CD4-positive, CD25-positive, alpha-beta regulatory T cell (primary cell): ENCODE measurements at places on chromosomes 5 and 9. TPM values are rescaled to one million over a fixed set of nuclear protein-coding genes. Genes with fewer than 3 reads are reported as not detected.

Gene TMEFF1
- total RNA-seq: 0.49 TPM

Gene PDGFRB
- not detected for total RNA-seq

Gene LECT2
- total RNA-seq: not detected

Gene DUSP1
- 2,095 TPM for total RNA-seq

Gene RGS3
- 12.6 TPM for total RNA-seq

Gene LCN12
- 1.4 TPM for total RNA-seq

Gene CDHR2
- total RNA-seq: 1.3 TPM

GRCh38 chr9:107542411-107543157 lies 53.0 kb upstream of the KLF4 start:
- H3K27ac ChIP-seq: no peak overlapping the region
- H3K4me1 ChIP-seq: no peaks in the 10 kb centered on the region
- H3K36me3 ChIP-seq: no peaks in the 10 kb centered on the region
- no peak overlapping the region for H3K4me3 ChIP-seq

- no peak for DNase-seq
- H3K36me3 ChIP-seq: no peaks in the 10 kb centered on the region
- H3K4me3 ChIP-seq: no peak overlapping the region
- no peaks in the 10 kb centered on the region for H3K4me1 ChIP-seq
- no peaks in the 10 kb centered on the region for H3K27me3 ChIP-seq
Observed at GRCh38 chr9:95333426-95333825, 15.9 kb upstream of the FANCC start.

DNA sequence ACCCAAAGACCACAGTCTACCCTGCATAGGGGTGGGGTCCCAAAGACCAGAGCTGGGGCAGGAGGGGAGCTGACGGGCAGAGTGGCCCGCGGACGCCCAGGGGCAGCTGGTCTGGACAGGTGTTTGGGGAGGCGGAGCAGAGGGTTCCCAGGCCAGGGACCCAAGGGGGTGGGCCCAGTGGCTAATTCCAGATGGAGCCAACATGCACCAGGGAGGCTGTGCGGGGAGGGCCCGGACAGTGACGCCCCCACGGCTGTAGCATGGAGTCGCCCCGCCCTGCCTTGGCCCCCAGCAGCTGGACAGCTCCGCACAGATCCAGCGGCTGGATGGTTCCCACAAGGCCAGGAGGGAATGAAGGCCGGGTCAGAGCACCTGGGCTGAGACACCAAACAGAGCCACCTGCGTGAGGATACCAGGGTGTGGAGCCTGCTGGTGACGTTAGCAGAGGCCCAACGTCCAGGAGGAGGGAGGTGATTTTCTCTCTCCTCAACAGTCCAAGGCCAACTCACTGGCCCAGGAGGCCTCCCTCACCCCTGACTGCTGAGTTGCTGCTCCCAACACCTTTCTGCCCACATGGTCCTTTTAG lies 55.3 kb upstream of the EGFL7 start:
- H3K27ac ChIP-seq: no peak overlapping the region
- no peaks in the 10 kb centered on the region for H3K4me1 ChIP-seq
- H3K36me3 ChIP-seq: no peaks in the 10 kb centered on the region
- H3K27me3 ChIP-seq: no peaks in the 10 kb centered on the region
- DNase-seq: no peak

DNA sequence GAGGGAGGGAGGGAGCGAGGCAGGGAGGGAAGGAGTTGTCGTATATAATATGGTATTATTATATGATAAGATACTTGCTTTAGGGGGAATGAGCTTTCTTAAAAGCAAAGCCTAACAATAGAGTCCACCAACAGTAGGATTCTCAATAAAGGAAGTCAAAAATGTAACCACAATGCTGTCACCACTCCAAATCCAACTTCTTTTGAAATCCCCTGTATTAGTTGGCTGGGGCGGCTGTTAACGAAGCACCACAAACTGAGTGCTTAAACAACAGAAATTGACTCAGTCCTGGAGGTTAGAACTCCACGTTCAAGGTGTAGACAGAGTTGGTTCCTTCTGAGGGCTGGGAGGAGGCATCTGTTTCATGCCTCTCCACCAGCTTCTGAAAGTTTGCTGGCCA lies 23.1 kb downstream of the GAS1 start:
- no peak for DNase-seq
- H3K27ac ChIP-seq: no peak overlapping the region
- no peaks in the 10 kb centered on the region for H3K4me1 ChIP-seq
- no peaks in the 10 kb centered on the region for H3K36me3 ChIP-seq

GRCh38 chr9:137272241-137273094 lies 5.1 kb upstream of the TOR4A start:
- DNase-seq: no peak
- no peak overlapping the region for H3K4me3 ChIP-seq
- peaks cover 16% of the 10 kb centered on the region for H3K4me1 ChIP-seq
- H3K36me3 ChIP-seq: peaks cover 12% of the 10 kb centered on the region
- H3K27me3 ChIP-seq: no peaks in the 10 kb centered on the region
- H3K27ac ChIP-seq: no peak overlapping the region

DNA sequence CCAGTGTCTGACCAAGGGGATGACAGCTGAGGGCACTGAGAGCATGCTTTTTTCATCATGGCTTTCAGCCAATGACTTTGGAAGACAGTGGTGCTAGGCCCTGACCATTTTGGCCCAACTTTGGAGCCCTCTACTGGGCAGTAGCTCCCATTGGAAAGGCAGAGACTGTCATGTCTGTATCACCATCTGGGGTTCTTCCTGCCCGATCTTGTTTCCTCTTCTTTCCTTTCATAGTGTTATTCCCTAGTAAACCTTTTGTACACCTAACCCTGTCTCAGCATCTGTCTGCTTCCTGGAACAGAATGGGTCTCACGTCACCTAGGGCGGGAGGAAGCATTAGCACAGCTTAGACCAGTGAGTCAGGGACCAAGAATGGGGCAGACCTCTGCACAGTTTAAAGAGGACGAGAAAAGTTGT lies 97.4 kb upstream of the MAST4 start:
- no peak for DNase-seq
- H3K27ac ChIP-seq: no peak overlapping the region
- no peaks in the 10 kb centered on the region for H3K4me1 ChIP-seq
- no peaks in the 10 kb centered on the region for H3K27me3 ChIP-seq

- peaks cover 66% of the 10 kb centered on the region for H3K4me1 ChIP-seq
- peaks cover 68% of the 10 kb centered on the region for H3K36me3 ChIP-seq
- peak overlapping the region; percentile 98 for H3K27ac ChIP-seq
- no peaks in the 10 kb centered on the region for H3K27me3 ChIP-seq
- no peak for DNase-seq
Observed at GRCh38 chr5:179620293-179620692, 3.2 kb downstream of the HNRNPH1 start.

- no peaks in the 10 kb centered on the region for H3K4me1 ChIP-seq
- H3K27me3 ChIP-seq: no peaks in the 10 kb centered on the region
- H3K36me3 ChIP-seq: no peaks in the 10 kb centered on the region
- DNase-seq: no peak
- no peak overlapping the region for H3K4me3 ChIP-seq
- H3K27ac ChIP-seq: no peak overlapping the region
Observed at GRCh38 chr9:8686516-8686915, 886.9 kb upstream of the DMAC1 start.

GRCh38 chr5:144156767-144157171 lies 13.7 kb downstream of the YIPF5 start:
- H3K4me3 ChIP-seq: no peak overlapping the region
- no peak for DNase-seq
- peaks cover 27% of the 10 kb centered on the region for H3K36me3 ChIP-seq
- H3K27ac ChIP-seq: no peak overlapping the region
- no peaks in the 10 kb centered on the region for H3K27me3 ChIP-seq

DNA sequence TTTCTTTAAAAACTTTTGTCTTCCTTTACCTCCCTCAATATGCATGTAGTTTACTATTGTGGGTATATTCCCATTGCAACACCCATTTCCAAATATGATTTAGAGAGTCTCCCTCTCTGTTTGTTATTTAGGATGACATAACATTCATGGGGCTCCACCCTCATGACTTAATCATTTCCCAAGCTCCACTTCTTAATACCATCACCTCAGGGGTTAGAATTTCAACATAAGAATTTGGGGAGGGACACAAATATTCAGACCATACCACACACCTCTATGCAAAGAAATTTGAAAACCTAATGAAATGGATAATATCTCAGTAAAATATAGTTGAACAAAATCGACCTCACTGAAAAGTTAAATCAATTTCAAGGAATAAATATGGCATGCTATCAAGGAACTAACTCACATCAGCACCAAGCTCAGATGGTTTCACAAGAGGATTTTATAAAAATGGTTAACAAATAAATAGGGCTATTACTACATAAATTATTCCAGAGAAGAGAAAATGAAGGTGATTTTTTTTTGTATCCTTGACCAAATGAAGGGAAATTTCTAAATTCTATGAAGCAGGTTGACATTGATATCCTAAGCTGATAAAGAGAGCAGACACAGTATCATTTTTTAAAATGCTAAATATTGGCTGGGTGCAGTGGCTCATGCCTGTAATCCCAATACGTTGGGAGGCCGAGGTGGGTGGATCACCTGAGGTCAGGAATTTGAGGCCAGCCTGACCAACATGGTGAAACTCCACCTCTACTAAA lies 20.2 kb upstream of the UBTD2 start:
- H3K36me3 ChIP-seq: no peaks in the 10 kb centered on the region
- H3K4me1 ChIP-seq: no peaks in the 10 kb centered on the region
- peaks cover 9% of the 10 kb centered on the region for H3K27me3 ChIP-seq
- no peak overlapping the region for H3K4me3 ChIP-seq

DNA sequence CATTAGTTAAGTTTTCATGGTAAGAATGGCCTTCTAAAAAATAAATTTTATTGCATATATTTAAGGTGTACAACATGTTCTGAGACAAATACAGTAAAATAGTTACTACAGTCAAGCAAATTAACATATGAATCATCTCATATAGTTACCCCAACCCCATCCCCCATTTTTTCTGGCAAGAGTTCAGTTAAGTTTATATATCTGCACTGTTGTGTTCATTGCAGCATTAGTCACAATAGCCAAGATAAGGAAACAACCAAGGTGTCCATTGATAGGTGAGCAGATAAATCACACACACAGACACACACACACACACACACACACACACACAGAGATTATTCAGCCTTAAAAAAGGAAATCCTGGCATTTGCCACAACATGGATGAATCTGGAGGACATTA lies 37.2 kb upstream of the OTULIN start:
- H3K4me3 ChIP-seq: no peak overlapping the region
- no peaks in the 10 kb centered on the region for H3K27me3 ChIP-seq
- no peak for DNase-seq
- H3K36me3 ChIP-seq: no peaks in the 10 kb centered on the region

DNA sequence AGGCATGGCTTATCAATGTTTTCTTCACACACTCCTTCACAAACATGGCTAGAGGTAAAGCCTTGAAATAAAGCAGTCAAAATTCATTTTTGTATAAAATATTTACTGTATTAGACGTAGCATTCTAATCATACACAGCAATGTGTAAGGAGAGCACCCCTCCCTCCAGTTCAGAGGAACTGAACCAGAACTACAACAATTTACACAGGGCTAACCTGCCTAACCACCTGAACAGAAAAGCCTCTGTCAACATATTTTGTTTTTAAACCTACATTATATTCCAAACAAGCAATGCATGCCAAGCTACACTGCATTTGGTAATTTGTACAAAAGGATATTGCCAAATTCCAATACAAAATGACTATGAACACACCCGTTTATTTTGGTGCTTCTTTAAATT lies 41.6 kb downstream of the MLLT3 start:
- no peak overlapping the region for H3K27ac ChIP-seq
- DNase-seq: no peak
- peaks cover 4% of the 10 kb centered on the region for H3K36me3 ChIP-seq
- no peak overlapping the region for H3K4me3 ChIP-seq
- H3K4me1 ChIP-seq: peaks cover 28% of the 10 kb centered on the region
- H3K27me3 ChIP-seq: no peaks in the 10 kb centered on the region

DNA sequence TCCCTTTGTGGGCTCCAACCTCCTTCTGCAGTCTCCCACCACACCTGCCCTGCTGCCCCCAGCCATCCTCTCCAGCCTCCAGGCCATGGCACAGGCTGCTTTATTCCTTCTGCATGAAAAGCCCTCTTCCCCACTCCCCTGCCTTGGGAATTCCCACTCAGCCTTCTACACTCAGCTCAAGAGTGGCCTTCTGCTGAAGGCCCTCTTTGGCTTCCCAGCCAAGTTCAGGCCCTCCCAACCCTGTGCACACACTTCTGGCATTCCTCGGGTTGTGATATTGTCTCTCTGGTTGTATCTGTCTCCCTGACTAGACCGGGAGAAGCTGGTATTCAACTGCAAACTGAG lies 5.7 kb downstream of the SHB start:
- peaks cover 16% of the 10 kb centered on the region for H3K4me1 ChIP-seq
- DNase-seq: no peak
- H3K4me3 ChIP-seq: no peak overlapping the region
- H3K36me3 ChIP-seq: no peaks in the 10 kb centered on the region
- H3K27ac ChIP-seq: no peak overlapping the region

- DNase-seq: peak; percentile 45
- no peaks in the 10 kb centered on the region for H3K27me3 ChIP-seq
- no peaks in the 10 kb centered on the region for H3K36me3 ChIP-seq
Observed at GRCh38 chr9:132768932-132769905, 99.0 kb downstream of the GTF3C4 start.

DNA sequence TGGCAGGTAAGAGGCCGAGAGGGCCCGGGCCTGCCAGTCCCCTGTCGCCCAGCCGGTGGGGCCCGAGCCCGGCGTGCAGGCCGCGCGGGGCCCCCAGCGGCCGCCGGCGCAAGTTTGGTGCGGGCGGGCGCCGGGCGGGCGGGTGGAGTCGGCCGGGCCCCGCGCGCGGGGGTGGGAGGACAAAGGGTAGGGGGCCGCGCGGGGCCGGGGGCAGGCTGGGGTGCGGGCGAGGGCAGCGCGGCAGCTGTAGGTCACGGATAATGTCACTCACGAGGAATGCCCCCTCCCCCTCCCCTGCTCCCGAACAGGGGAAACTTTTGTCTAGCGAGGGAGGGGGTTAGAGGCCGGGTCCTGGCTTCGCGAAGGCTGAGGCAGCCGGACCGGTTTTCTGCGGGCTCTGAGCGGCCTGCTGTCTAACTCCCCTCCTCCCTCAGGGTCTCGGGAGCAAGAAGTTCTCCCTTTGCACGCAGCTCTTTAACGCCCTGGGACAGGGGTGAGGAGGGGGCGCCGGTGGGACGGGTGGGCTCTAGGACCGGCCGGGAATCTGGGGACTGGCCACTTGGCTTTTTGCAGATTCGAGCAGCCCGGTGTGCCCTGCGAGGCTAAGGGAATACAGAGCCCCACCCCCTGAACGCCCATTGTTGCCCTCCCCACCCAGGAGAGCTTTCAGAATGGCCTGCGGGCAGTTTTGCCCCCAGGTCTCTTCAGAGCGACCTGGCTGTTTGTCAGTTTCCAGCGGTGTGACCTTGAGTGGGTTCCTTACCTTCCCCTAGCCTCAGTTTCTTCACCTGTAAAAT lies 21.3 kb upstream of the NDST1 start:
- H3K4me3 ChIP-seq: no peak overlapping the region
- no peaks in the 10 kb centered on the region for H3K36me3 ChIP-seq
- no peak overlapping the region for H3K27ac ChIP-seq
- peaks cover 8% of the 10 kb centered on the region for H3K27me3 ChIP-seq
- no peak for DNase-seq

- H3K27me3 ChIP-seq: no peaks in the 10 kb centered on the region
- H3K27ac ChIP-seq: peak overlapping the region; percentile 23
Observed at GRCh38 chr5:176528761-176529115, 8.5 kb downstream of the RNF44 start.

- H3K4me1 ChIP-seq: peaks cover 47% of the 10 kb centered on the region
- peaks cover 2% of the 10 kb centered on the region for H3K27me3 ChIP-seq
- no peak for DNase-seq
Observed at GRCh38 chr9:68780380-68780712, 75.3 kb downstream of the PIP5K1B start.

- H3K4me1 ChIP-seq: no peaks in the 10 kb centered on the region
- no peak for DNase-seq
- no peak overlapping the region for H3K4me3 ChIP-seq
- H3K36me3 ChIP-seq: peaks cover 15% of the 10 kb centered on the region
- no peaks in the 10 kb centered on the region for H3K27me3 ChIP-seq
Observed at GRCh38 chr5:119220576-119221197, 135.1 kb upstream of the TNFAIP8 start.
